Stimulated activated CD8-positive, alpha-beta memory T cell treated with anti-CD3 and anti-CD28 coated beads, Interleukin-15, amount 100 ng/mL, for 4 hours (primary cell): ENCODE measurements at places on chromosomes 11 and 22.
A peak's percentile ranks its signal among the peaks of the same experiment; 100 is the strongest.

DNA sequence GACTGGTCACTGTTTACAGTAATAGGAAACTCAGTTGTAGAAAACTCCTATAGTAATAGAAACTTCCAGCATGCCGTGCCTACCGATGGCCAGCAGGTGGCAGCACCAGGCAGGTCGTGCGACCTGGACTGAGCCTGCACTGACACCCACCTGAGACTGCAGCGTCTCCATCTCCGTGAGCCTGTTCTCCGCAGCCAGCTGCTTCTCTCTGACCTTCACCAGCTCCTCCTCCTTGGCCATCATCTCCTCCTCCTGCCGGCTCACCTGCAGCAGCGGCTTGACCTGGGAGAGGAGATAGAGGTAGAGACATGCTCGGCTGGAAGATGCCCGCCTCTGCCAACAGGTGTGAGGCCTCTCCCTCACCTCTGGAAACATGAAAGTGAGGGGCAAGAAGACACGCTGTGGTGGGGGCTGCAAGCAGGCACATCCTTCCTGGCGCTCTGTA, 48.5 kb downstream of the APOL1 start:
- DNase-seq: peak; percentile 66

DNA sequence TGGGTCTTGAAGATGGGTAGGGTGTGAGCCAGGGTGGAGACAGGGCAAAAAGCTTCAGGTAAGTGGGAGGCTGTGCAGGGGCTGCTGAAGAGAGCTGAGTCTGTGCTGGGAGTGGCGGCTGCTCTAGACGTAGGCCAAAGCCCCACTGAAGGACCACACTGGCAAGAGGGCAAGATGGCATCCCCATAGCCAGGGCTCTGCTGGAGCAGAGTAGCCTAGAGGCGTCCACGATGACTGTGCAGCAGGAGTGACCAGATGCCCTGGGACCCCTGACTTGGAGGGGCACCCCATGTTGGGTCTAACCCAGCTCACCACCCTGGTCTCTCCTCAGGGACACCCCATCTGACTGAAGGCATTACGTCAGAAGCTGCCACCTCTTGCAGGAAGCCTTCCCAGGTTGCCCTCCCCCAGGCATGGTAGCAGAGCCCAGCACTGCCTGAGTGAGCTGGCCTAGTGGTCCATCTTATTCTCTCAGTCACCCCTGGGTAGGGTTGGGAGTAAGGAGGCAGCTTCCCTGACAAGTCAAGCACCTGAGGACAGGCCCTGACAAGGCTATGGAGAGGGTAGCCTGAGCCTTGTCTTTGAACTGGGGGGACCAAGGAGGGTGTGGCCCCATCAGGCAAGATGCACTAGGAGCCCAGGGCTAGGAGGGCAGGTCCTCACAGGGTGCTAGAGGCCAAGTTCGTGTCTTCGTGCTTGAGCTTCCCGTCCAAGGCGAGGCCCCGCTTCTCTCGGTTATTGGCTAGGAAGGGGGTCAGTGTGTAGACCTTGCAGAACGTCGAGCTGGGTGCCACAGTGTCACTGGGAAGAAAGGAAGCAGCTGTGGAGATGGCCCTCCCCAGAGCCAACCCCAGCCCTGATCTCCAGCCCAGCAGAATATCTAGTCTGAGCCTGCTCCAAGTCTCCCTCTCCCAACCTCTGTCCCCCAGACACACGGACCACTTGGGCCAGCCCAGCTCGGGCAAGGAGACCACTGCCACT, 33.1 kb downstream of the TPBGL start:
- no peak for DNase-seq

GRCh38 chr11:67016550-67016949, 6.4 kb upstream of the SYT12 start:
- DNase-seq: no peak

- no peak for DNase-seq
These were observed 324.7 kb downstream of the ETS1 start for GRCh38 chr11:128262463-128263345.

DNA sequence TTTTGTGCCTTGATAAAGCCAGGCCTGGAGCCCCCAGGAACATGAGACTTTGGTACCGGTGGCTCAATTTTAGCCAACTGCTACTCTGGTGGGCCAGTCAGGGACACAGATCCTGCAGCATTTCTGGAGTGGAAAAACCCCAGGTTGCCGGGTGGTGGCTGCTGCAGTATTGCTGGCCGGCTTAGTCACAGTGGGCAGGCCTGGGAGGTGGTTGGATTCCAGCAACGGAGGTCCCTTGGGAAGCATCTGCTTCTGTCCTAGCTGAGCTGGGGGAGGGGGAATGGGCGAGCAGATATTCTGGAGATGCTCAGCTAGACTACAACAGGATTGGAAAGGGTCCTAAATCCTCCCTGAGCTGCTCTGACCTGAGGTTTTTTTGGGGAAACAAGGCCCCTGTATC, 31.6 kb upstream of the ACCSL start:
- no peak for DNase-seq

DNA sequence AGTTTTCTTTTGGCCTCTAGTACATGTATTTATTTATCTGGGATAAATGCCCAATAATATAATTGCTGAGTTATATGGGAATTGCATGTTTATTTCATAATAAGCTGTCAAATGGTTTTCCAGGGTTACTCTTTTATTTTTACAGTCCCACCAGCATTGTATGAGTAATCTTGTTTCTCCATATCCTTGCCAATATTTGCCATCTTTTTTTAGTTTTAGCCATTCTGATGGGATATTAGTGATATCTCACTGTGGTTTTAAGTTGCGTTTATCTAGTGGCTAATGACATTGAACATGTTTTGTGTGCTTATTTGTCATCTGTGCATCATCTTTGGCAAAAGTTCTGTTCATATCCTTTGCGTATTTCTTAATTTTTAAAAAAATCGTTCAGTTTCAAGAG, 372.8 kb upstream of the CCDC179 start:
- no peak for DNase-seq

DNA sequence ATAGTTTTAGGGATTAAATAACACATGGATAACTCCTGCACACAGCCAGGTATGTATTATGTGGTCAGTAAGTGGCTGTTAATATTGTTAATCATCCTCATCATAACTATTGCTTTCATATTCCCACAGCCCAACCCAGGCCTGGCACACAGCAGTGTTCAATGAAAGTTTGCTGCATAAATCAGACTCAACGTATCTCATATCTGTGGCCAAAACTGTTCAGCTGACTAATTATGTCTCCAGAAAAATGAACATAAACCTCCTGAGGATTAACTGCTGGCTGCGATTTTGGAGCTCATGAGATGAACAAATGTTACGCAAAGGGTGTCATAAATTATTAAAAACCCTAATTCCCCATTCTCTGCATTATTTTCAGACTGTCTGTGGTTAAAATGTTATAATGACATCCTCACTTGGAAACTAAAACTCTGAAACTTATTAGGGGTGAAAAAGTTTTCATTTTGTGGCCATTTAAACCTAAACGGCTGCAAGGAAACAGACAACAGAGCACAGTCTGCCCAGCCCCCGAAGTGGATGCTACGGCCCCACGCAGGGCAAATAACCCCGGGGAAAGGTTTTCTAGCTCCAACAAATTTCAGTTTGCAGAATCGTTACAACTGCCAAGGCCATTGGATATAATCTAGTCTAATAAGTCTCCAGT, 17.3 kb downstream of the ABCC8 start:
- DNase-seq: no peak

DNA sequence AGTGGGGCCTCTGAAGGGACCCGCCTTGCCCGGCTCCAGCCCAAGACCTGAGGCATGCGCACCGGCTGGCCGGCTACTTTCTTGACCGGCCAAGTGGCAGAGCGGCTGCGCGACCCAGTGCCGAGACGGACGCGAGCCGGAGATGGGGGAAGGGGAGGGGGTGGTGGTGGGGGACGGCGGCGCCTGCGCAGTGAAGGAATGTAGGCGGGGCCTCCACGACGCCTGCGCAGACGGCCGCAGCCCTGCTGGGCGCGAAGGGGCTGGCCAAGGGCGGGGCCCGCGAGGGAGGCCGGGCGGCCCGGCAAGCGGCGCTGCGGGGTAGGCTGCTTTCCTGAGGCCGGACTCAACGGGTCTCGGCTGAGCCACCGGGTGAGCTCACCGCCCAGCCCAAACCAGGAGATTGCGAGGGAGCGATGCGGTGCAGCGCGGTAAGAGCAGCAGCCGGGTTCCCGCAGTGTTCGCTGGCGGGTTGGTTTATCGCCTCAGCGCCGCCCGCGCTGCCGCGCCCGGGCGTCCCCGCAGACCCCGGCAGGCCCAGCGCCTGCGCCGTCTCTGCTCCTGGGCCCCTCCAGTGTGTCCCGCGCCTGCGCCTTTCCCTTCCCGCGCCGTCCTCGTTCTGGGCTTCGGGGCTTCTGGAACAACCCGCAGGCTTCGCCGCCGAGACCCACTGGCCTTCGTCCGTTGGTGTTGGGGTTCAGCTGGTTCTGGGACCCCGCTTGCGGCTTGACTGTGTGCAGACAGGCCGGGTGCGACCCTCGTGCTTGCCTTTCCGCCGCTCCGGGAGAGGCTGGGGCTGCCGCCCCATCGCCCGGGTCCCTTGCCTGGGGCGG, at the start of gene SPECC1L:
TSS of gene SPECC1L (plus strand) at position 276 of the 830 bp plus-strand sequence. CDS start 31,401 bp downstream, outside the sequence.
- DNase-seq: peak; percentile 71

GRCh38 chr22:40237241-40237640, 59.5 kb downstream of the TNRC6B start:
- DNase-seq: no peak

- no peak for DNase-seq
These were observed 29.6 kb upstream of the UPB1 start for GRCh38 chr22:24465566-24465965.

- no peak for DNase-seq
These were observed 21.5 kb downstream of the ETS1 start for GRCh38 chr11:128565881-128566280.

DNA sequence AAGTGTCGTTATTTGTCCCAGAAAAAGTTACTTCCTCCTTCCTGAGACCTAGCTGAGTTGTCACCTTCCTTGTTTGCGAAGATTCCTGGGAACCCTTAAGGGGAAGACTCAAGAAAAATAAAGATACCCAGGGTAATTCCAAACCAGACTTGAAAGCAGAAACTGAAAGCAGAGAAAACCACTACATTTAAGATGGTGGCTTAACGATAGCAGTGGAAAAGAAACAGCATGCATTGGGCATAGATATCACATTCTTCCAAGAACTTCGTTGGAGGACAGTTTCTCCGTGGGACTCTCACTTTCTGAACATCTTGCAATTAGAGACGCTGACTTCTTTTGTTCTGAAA, 89.1 kb downstream of the FAM76B start:
- no peak for DNase-seq

DNA sequence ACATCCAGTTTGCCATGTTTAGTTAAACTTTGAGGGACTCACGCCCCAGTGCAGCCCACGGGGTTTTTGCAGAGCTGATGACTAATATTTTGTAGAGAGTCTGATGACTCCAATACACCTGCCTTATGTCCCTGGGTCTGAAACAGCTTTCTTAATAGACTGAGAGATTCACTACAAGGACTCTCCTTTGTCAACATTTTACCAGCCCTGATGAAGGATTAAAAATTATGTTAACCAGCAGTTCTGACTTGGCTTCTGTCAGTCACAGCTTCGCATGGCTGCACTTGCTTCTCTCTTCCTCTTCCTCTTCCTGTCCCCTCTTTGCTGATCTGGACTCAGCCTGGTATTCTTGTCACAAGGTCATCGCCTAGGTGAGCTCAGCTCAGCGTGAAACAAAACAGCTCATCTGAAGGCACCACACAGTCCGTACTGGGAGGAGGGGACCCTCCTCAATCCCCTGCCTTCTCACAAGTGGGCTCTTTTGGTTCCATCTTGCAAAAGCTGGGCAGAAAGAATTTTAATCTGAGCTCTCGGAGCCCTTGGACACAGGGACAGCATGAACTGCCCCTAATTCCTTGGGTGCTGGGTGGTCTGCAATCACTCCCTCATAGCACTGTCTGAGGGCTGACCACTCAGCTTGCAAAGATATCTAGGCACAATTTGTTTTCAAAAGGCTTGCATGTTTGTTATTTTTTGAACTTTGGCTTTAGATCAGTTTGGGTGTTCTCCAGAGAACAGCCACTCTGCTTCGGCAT, 38.1 kb upstream of the POU2AF1 start:
- no peak for DNase-seq

- DNase-seq: no peak
These were observed 119.3 kb downstream of the ARFGAP2 start for GRCh38 chr11:47057365-47057764.

DNA sequence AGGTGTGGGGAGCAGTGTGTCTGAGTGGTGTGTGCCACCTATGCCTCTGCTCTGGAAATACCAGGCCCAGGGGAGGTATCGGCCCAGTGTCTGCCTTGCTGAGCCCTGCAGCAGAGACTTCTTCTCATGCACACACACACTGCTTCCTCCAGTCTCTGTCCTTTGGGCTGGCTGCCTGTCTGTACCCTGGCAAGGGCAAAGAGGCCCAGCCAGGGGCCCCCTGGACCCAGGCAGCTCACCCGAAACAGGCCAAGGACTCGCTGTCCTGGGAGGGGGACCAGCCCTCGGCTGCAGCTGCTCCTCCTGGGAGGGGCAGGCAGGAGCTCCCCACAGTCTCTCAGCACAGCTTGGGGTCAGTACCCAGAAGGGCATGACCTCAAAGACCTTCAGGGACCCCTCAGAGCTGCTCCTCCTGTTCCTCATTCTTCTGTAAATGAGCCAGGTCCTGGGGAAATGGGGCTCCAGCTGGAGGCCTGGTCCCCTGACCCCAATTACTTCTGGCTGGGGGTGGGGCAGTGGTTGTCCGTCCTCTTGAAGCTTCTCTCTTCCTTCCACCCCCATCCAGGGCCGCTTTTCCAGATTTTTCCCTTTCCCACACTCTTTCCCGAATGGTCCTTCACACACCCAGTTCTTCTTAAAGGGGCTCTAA, 24.5 kb upstream of the ALX4 start:
- DNase-seq: no peak

- no peak for DNase-seq
These were observed 21.9 kb downstream of the ZMAT5 start for GRCh38 chr22:29744902-29745301.

- DNase-seq: no peak
These were observed 31.4 kb upstream of the LRRC10B start for GRCh38 chr11:61477126-61477525.

DNA sequence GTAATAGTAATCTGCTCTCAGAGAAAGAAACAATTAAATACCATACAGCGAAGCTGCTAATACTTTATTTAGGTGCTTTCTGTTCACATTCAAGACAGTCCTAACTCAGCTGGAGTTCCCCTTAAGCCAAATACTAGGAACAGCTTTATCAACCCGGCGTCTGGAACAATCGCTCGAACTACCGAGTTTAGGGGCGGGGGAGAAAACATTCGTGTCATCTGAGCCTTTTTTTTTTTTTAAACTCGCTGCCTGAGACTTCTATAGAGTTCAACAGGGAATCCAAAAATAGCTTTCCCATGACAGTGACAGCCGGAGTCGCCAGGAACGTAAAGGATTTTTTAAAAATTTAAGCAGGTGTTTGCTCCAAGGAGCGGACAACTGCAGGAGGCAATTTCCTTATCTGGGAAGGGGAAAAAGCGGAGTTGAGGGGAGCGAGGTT, 852 bp downstream of the TRAF6 start:
- peak; percentile 18 for DNase-seq

GRCh38 chr22:30357650-30358215, 926 bp downstream of the CCDC157 start:
- no peak for DNase-seq

- DNase-seq: no peak
These were observed 76.2 kb downstream of the SNX19 start for GRCh38 chr11:130839981-130840666.
